ENCODE measurements at places on chromosomes 2 and 18. TPM values are rescaled to one million over a fixed set of nuclear protein-coding genes. Genes with fewer than 3 reads are reported as not detected.
A peak's percentile ranks its signal among the peaks of the same experiment; 100 is the strongest.

Gene SERPINB13
- total RNA-seq: not detected

DNA sequence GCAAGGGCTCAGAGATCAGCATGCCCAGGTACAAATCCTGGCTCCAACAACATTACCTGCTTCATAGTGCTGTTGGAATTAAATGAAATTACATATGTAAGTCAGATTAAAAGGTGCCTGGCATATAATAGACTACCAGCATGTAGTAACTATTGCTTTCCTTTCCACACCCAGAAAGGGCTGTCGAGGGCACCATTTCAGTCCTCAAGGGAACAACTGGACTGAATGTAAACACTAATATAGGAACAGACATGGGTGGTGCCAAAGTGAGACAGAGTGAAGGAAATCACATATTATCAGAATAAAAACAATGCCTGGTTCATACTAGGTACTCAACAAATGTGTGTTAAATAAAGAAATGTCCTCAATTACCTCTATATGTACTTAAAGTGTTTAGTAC lies 43.3 kb downstream of the FAP start:
- DNase-seq: no peak
- no peak overlapping the region for H3K4me3 ChIP-seq
- H3K4me1 ChIP-seq: peaks cover 50% of the 10 kb centered on the region
- no peaks in the 10 kb centered on the region for H3K27me3 ChIP-seq
- H3K27ac ChIP-seq: peak overlapping the region; percentile 23

GRCh38 chr2:174561283-174561971 lies 36.2 kb downstream of the WIPF1 start:
- H3K4me3 ChIP-seq: no peak overlapping the region
- peaks cover 30% of the 10 kb centered on the region for H3K36me3 ChIP-seq
- H3K27me3 ChIP-seq: no peaks in the 10 kb centered on the region
- DNase-seq: no peak
- peak overlapping the region; percentile 56 for H3K27ac ChIP-seq

DNA sequence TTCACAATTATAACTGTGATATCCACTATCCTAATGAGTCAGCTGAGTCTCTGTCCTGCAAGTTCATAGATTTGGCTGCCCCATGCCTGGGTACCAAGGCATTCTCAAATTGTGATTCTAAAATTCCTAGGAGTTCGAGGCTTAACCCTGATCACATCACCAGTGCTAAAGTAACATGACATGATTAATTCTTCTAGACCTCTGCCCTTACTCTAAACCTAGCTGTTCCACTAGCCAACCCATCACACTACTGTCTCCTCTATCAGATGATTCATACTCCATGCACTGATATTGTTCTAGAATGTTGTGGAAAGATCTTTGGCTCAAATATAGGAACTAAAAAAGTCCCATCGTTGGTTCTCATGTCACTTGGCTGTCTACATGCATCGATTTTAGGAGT lies 487.6 kb downstream of the PIK3C3 start:
- no peak overlapping the region for H3K4me3 ChIP-seq
- no peak for DNase-seq
- no peaks in the 10 kb centered on the region for H3K36me3 ChIP-seq
- H3K27me3 ChIP-seq: no peaks in the 10 kb centered on the region
- peaks cover 8% of the 10 kb centered on the region for H3K4me1 ChIP-seq

Gene ITPRIPL1
- total RNA-seq: 0.86 TPM

Gene BCL11A
- 10.7 TPM for total RNA-seq

- H3K27ac ChIP-seq: peak overlapping the region; percentile 0
- no peaks in the 10 kb centered on the region for H3K27me3 ChIP-seq
- no peak overlapping the region for H3K4me3 ChIP-seq
These were observed 10.1 kb upstream of the SESTD1 start for GRCh38 chr2:179274749-179275148.

DNA sequence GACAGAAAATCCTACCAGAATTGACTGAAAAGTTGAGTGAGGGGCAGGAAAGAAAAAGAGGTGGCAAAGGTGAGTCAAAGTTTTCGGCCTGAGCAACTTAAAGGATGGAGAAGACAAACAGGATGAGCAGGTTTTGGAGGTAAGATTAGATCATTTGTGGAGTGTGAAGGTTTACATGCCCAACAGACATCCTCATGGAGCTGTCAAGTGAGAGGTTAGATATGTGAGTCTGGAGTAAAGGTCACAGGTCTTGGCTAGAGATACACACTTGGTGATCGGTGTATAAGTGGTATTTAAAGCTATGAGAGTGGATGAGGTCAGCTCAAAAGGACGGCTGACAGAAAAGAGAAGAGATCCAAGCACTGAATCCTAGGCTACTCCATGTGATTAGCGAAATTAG lies 11.1 kb upstream of the MYL12A start:
- H3K4me1 ChIP-seq: no peaks in the 10 kb centered on the region
- no peak for DNase-seq
- H3K4me3 ChIP-seq: no peak overlapping the region
- no peaks in the 10 kb centered on the region for H3K27me3 ChIP-seq
- H3K27ac ChIP-seq: no peak overlapping the region
- H3K36me3 ChIP-seq: no peaks in the 10 kb centered on the region

DNA sequence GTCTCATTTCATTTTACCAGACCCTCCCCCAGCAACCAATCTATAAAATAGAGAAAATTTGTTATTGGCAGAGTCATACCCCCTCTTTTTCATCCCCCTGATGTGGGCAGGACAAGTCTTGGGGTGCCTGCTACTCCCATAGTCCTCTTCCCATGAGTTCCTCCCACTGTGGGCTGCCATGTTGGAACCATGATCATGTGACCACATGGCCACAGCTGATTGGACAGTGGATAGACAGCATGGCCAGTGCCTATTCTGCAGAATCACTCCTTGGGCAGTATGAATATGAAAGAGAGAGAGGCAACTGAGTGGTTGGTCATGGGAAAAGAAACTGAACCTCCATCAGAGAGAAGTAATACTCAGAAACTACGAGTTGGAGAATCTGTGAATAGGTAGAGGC lies 84.9 kb downstream of the PDCL3 start:
- no peak overlapping the region for H3K4me3 ChIP-seq
- no peaks in the 10 kb centered on the region for H3K36me3 ChIP-seq
- H3K4me1 ChIP-seq: peaks cover 5% of the 10 kb centered on the region
- DNase-seq: peak; percentile 42

- no peaks in the 10 kb centered on the region for H3K36me3 ChIP-seq
- H3K4me1 ChIP-seq: no peaks in the 10 kb centered on the region
- H3K27ac ChIP-seq: no peak overlapping the region
- DNase-seq: no peak
- no peak overlapping the region for H3K4me3 ChIP-seq
- peaks cover 42% of the 10 kb centered on the region for H3K27me3 ChIP-seq
These were observed 89.6 kb downstream of the ZNF385B start for GRCh38 chr2:179771791-179772190.

Gene RND3
- total RNA-seq: 160 TPM

- H3K4me3 ChIP-seq: no peak overlapping the region
- peaks cover 8% of the 10 kb centered on the region for H3K27me3 ChIP-seq
- H3K36me3 ChIP-seq: no peaks in the 10 kb centered on the region
- no peak for DNase-seq
- peaks cover 4% of the 10 kb centered on the region for H3K4me1 ChIP-seq
These were observed 28.8 kb downstream of the APCDD1 start for GRCh38 chr18:10482985-10483949.

Gene CRIM1
- 194 TPM for total RNA-seq

GRCh38 chr2:238304116-238304515 lies 15.7 kb upstream of the PER2 start:
- DNase-seq: no peak
- no peaks in the 10 kb centered on the region for H3K36me3 ChIP-seq
- no peaks in the 10 kb centered on the region for H3K27me3 ChIP-seq
- no peak overlapping the region for H3K27ac ChIP-seq

- no peaks in the 10 kb centered on the region for H3K36me3 ChIP-seq
- H3K27ac ChIP-seq: no peak within 1 kb of the TSS
- DNase-seq: no peak
- peaks cover 80% of the 10 kb centered on the region for H3K27me3 ChIP-seq
These were observed at the start of gene NXPH2 for GRCh38 chr2:138779781-138780445. TSS of gene NXPH2 (minus strand) at chr2:138780390. CDS start at chr2:138780241, 149 bp downstream.

GRCh38 chr18:58863539-58864145 lies 1.0 kb upstream of the ZNF532 start:
- peaks cover 20% of the 10 kb centered on the region for H3K36me3 ChIP-seq
- peak overlapping the region; percentile 76 for H3K4me3 ChIP-seq
- H3K27ac ChIP-seq: peak overlapping the region; percentile 97
- H3K27me3 ChIP-seq: no peaks in the 10 kb centered on the region
- peaks cover 67% of the 10 kb centered on the region for H3K4me1 ChIP-seq
- DNase-seq: no peak

Gene RAB27B
- 1.9 TPM for total RNA-seq

GRCh38 chr2:45184606-45185005 lies 175.4 kb upstream of the SIX2 start:
- H3K36me3 ChIP-seq: no peaks in the 10 kb centered on the region
- no peak overlapping the region for H3K4me3 ChIP-seq
- no peak overlapping the region for H3K27ac ChIP-seq
- H3K27me3 ChIP-seq: no peaks in the 10 kb centered on the region
- H3K4me1 ChIP-seq: peaks cover 45% of the 10 kb centered on the region

GRCh38 chr2:195967336-195967735 lies 101.3 kb downstream of the DNAH7 start:
- H3K27me3 ChIP-seq: peaks cover 39% of the 10 kb centered on the region
- no peak for DNase-seq
- H3K4me1 ChIP-seq: no peaks in the 10 kb centered on the region
- H3K36me3 ChIP-seq: no peaks in the 10 kb centered on the region
- no peak overlapping the region for H3K4me3 ChIP-seq
- H3K27ac ChIP-seq: no peak overlapping the region

Gene CRYGD
- not detected for total RNA-seq

Gene FLACC1
- total RNA-seq: 2.1 TPM

DNA sequence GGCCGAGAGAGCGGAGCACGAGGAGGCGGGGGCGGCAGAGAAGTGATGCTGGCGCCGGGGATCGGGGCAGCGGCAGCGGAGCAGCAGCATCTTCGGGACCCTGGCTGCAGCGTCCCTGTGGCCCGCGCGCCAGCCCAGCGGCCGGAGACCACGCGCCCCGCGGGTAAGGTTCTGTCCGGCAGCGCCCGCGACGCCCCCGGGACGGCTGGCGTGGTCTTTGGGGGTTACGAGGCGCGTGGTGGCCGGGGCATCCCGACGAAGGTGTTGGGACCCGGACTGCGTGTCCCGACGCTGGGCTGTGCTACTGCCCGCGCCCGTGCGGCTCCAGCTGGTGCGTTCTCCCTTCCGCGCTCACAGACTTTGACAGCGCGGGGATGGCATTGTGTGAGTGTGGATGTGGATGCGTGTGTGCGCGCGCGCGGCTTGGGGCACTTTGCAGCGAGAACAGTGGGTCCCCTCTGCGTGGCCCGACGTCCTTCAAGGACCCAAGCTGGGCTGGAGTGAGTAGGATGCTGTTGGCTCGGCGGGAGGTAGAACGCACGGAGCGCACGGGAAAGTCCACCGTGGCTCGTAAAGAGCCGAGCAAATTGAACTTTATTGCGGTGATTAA lies 405.0 kb downstream of the XIRP2 start:
- H3K4me1 ChIP-seq: peaks cover 16% of the 10 kb centered on the region
- H3K36me3 ChIP-seq: no peaks in the 10 kb centered on the region
- peak overlapping the region; percentile 10 for H3K27ac ChIP-seq
- no peak for DNase-seq
- H3K27me3 ChIP-seq: peaks cover 44% of the 10 kb centered on the region
- H3K4me3 ChIP-seq: peak overlapping the region; percentile 87

Gene UPP2
- total RNA-seq: not detected

- peaks cover 17% of the 10 kb centered on the region for H3K27me3 ChIP-seq
- H3K4me3 ChIP-seq: no peak overlapping the region
- peaks cover 9% of the 10 kb centered on the region for H3K4me1 ChIP-seq
- no peaks in the 10 kb centered on the region for H3K36me3 ChIP-seq
These were observed 191.9 kb upstream of the CHAC2 start for GRCh38 chr2:53575721-53576124.

Gene CRACDL
- 1.3 TPM for total RNA-seq

Gene IL36A
- total RNA-seq: not detected

Gene USP37
- 14.6 TPM for total RNA-seq

Gene FN1
- total RNA-seq: 18,487 TPM

DNA sequence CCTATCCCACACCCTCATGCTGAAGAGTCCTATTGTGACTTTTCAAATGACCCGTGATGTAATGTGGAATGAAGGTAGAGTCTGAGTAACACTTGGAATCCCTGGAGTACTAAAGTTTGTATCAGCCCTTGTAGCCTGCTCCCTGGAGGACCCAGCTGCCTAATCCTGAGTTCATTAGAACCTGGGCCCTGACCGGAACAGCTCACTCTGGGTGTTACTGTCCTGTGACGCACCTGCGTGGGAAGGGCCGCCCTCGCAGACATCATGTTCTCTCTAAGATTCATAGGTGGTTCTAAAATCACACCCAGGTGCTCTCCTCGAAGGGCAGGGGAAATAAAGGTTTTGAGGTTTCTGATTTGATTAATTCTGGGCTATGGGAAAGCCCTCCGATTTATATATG lies 62.3 kb downstream of the NCK2 start:
- H3K4me1 ChIP-seq: peaks cover 23% of the 10 kb centered on the region
- H3K27ac ChIP-seq: no peak overlapping the region
- H3K4me3 ChIP-seq: no peak overlapping the region
- peaks cover 2% of the 10 kb centered on the region for H3K36me3 ChIP-seq

DNA sequence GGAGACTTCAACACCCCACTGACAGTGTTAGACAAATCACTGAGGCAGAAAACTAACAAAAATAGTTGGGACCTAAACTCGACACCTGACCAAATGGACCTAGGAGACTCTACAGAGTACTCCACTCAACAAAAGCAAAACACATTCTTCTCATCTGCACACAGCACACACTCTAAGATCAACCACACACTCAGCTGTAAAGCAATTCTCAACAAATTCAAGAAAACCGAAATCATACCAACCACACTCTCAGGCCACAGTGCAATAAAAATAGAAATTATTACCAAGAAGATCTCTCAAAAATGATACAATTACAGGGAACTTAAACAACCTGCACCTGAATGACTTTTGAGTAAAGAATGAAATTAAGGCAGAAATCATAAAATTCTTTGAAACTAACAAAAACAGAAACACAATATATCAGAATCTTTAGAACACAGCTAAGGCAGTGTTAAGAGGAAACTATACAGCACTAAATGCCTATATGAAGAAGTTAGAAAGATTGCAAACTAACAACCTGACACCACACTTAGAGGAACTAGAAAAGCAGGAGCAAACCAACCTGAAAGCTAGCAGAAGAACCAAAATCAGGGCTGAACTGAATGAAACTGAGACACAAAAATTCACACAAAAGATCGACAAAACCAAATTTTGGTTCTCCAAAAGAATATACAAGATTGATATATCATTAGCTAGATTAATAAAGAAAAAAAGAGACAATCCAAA lies 46.3 kb downstream of the RTTN start:
- peaks cover 32% of the 10 kb centered on the region for H3K36me3 ChIP-seq
- H3K4me3 ChIP-seq: no peak overlapping the region
- no peak overlapping the region for H3K27ac ChIP-seq
- peaks cover 17% of the 10 kb centered on the region for H3K4me1 ChIP-seq
- DNase-seq: no peak
- no peaks in the 10 kb centered on the region for H3K27me3 ChIP-seq

Gene CABYR
- 3.9 TPM for total RNA-seq

GRCh38 chr2:141103216-141103615 lies 1027.6 kb downstream of the LRP1B start:
- peaks cover 7% of the 10 kb centered on the region for H3K4me1 ChIP-seq
- no peaks in the 10 kb centered on the region for H3K27me3 ChIP-seq
- H3K36me3 ChIP-seq: no peaks in the 10 kb centered on the region
- H3K4me3 ChIP-seq: no peak overlapping the region
- no peak overlapping the region for H3K27ac ChIP-seq
- DNase-seq: no peak

Gene GALR1
- total RNA-seq: not detected

Measured in osteocyte (in vitro differentiated cells).